ENCODE measurements at places on chromosomes 3 and 15. TPM values are rescaled to one million over a fixed set of nuclear protein-coding genes. Genes with fewer than 3 reads are reported as not detected.

GRCh38 chr3:2934541-2934940, 175.6 kb downstream of the IL5RA start:
- no peak for DNase-seq

The AGBL1 gene
- not detected for polyA plus RNA-seq

The ESYT3 gene
- not detected for polyA plus RNA-seq

DNA sequence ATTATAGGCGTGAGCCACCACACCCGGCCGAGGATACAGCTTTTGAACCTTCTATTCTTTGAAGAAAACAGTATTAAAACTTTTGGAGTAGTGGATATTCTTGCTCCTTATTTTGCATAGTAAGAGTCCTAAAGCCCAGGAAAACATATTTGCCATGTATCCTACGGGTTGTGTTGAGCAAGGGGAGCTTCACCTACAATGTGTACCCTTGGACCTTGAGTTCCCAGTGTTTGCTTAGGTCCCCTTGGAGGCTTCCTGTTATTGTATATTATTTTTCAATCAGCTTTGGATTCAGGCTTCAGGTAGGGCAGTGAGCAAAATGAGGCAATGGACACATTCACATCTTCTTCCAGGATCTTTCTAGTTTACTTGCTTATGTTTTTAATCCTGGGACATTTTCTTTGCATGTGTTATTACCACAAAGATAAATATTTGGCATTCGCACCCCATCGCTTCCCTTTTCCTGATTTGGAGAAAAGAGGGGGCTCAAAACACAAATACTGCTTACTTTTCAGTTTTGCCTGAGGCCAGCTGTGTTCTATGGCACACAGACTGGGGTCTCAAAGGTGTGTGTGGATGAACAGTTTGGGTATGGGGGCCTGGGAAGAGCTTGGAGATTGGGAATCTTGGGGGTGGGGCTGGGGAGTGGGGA, 88.7 kb downstream of the FNDC3B start:
- no peak for DNase-seq

DNA sequence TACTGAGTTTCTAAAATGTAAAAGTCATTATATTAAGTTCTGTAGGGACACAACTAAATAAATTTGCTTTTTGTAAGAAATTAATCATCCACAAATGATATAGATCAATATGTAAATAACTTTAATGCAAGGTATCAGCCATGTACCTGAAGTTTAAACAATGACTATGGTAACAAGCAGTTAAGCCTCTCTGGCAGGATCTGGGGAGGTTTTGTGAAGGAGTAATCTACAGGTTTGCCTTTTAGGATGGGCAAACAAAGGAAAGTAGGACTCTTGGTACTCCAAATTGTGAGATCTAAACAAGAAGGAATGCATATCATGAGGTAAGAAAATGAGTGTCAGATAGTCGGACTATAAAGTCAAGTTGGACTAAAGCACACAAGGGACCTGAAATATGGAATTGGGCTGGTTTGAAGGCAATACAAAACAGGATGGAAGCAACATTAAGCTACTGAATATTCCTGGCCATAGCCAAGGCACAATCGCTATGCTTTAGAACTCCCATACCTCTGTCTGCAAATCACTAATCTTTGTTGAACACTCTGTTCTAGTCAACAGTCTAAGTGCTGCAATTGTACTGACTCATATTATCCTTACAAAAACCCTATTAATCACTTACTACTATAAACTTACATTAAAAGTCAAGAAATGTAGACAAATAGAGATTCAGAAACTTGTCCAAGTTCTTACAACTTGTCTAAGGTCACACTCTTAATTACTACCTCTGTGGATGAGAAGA, 412.8 kb downstream of the DIPK2A start:
- DNase-seq: no peak
